ENCODE measurements at places on chromosomes 12 and 14.

DNA sequence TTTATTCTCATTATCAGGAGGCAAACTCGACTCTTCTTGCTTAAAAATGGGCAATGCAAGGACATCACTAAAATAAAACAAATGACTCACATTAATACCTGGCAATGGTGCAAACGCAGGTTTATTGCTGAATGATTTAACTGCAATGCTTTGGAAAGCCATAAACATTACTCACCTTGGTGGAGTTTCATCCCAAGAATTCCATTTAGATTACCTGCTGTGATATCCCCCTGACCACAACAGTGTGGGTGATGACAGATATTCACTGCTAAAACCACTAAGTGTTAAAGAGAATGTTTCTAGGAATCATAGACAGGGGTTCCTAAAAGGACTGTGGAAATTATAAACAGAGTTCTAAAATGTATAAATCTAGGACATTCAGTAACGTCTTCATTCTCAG is 35.3 kb upstream of the CSRNP2 start:
- DNase-seq = no peak

GRCh38 chr14:52701223-52701622 is 5.8 kb upstream of the PSMC6 start:
- DNase-seq = no peak

DNA sequence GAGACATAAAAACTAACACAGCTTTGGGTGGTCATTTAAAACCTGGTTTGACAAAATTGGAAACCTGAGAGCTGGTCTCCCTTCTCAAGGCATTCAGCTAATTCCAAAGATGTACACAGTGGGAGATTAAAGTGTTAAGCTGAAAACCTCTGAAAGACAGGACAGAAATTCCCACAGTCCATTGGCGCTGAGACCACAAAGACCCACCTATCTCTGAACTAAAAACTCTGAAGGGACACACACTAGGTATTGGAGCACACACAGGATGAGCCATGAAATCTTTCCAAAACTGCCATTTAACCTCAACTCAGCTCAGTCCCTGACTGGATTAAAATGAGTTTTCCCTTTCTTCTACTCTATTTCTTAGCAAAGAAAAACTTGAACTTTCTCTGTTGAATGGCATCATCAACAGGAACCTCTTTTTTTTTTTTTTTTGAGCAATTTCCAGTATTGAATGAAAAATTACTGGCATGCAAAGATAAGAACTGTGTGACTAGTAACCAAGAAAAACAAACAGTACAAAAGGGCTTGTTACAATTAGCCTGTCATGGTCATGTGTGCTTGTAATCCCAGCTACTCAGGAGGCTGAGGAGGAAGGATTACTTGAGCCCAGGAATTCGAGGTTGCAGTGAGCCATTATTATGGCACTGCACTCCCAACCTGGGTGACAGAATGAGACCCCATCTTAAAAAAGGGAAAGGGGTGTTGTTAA is 82.4 kb downstream of the IPO8 start:
- DNase-seq = no peak

DNA sequence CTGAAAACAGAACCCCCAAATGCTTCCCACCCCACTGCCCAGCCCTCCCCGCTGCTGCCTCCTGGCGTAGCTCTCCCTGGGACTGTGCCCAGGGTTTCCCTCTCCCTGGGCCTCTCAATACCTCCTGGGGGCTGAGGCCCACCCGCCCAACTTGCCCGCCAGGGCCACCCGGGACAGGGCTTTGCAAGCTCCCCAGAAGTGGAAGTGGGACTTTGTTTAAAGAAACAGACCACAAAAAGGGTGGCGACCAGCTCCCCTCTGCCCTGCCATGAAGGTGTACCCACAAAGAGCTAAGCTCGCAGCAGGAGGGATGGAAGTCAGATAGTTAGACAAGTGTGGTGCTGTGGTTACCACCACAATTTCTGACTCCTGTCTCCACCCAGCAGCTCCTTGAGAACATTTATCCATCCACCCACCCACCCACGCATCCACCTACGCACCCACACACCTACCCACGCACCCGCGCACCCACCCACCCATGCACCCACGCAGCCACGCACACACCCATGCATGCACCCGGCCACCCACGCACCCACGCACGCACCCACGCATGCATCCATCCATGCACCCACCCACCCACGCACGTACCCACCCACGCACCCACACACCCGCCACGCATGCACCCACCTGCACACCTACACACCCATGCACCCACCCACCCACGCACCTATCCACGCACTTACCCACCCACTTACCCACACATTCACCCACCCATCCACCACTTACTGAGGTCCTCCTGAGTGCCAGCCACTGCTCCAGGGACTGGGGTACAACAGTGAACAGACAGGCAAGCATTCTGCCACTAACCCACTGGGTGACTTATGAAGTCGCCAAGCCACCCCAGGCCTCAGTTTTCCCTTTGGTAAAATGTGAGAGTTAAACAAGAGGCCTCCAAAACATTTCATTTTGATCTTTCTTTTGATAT is 127.3 kb downstream of the SCARB1 start:
- DNase-seq = no peak

DNA sequence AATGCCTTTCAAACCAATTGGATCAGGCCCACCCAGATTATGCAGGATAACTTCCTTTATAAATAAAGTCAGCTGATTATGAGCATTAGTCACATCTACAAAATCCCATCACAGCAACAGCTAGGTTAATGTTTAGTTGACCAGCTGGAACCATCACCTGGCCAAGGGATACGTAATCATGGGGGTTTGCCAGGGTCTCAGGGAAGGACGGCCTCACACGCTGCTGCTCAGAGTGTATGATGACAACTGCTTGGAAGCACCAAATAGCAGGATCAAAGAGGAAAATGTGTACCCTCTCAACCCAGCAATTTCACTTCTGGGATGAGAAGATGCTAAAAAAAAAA is 162.6 kb downstream of the SLC15A4 start:
- DNase-seq = no peak

GRCh38 chr12:27434673-27435565 is 11.6 kb upstream of the SMCO2 start:
- no peak for DNase-seq

GRCh38 chr12:6871052-6871957 is 1.8 kb downstream of the SPSB2 start:
- no peak for DNase-seq

- DNase-seq = peak; percentile 34
Measured at GRCh38 chr14:77037938-77038568, 9.5 kb upstream of the IRF2BPL start.

GRCh38 chr14:53956427-53957201 is at the start of gene BMP4:
Gene BMP4 (minus strand): TSS chr14:53956825. CDS start chr14:53952222, 4,603 bp downstream.
- DNase-seq = peak; percentile 95

DNA sequence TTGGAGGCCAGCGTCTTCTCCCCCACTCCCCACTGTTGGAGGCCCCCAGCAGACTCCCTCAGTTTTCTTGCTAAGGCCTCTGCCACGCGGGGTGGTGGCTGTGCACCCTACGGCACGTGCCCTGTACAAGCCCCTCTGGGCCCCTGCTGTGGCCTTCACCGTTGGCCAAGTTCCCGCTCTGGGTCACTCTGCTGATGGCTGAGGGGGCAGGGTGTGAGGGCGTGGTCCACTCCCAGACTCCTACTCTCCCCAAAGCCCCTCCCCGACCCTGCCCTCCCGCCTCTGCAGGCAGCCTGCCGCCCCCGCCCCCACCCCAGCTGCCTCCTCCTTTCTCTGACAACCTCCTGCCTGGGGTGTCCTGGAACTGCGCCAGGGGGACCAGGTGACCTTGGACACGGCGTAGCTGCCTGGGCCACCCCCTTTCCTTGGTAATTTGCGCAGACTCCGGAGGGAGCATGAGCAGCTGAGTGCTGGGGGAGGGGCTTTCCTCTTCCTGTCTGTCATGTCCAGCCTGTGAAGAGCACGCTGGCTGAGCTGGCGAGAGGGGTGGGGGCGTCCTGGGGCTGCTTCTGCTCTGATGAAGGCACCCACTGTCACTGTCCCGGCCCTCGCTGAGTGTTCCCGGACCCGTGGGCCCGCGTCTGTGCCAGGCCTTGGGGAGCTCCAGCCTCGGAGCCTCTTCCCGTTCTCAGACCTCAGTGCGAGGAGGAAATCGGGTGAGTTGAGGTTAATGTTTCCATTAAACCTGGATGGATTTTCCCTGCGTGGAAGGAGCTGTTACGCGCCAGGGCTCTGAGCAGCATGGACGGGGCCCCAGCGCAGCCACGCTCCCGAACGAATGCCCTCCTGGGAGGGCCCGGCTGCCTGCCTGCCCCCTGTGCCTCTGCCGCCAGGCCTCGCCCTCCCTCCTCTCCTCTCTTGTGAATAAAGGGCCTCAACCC is 85.0 kb downstream of the KIF26A start:
- no peak for DNase-seq

- DNase-seq = no peak
Measured at GRCh38 chr14:102778338-102779083, 1.3 kb downstream of the TRAF3 start.

DNA sequence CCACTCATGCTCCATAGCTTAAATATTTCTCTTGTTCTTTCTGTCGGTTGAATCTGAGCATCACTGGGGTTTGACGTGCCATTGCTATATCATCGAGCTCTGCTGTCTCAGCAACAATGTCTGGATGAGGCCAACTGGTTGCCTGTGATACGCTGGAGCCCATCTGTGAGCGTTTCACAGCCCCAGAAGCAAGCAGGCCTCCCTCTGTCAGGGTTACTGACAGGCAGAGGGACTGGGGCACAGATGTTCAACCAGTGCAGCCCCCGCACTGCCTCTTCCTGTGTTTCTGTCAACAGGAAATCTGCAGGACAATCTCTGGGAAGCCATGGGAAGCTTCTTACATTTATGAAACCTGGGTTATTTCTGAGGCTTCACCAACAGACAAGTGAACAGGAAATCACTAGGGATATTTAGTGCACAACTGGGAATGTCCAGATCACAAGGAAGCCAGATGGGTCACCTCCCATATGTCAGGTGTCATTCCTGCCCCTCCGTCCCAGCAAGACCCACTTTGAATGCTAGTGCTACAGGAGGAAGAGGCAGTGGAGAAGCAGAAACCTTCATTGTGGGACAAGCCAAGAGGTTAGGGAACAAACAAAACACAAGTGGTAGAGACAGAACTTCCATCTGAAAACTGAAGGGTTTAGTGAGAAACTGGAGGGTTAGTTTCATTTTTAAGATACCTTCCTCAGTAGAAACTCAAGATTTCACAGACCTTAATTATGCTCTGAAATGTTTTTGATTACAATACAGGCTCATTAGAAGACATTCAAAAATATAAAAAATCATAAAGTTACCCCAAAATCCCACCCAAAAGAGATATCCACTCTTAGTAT is 24.1 kb downstream of the DMAC2L start:
- no peak for DNase-seq

GRCh38 chr12:123720141-123720814 is 8.1 kb downstream of the ATP6V0A2 start:
- no peak for DNase-seq

- DNase-seq = peak; percentile 57
Measured at GRCh38 chr14:58637391-58638230, at the start of gene DACT1. Gene DACT1 (plus strand): TSS chr14:58637962. CDS start chr14:58638203, 241 bp downstream.

- DNase-seq = no peak
Measured at GRCh38 chr14:89625244-89625713, 208.2 kb upstream of the FOXN3 start.

DNA sequence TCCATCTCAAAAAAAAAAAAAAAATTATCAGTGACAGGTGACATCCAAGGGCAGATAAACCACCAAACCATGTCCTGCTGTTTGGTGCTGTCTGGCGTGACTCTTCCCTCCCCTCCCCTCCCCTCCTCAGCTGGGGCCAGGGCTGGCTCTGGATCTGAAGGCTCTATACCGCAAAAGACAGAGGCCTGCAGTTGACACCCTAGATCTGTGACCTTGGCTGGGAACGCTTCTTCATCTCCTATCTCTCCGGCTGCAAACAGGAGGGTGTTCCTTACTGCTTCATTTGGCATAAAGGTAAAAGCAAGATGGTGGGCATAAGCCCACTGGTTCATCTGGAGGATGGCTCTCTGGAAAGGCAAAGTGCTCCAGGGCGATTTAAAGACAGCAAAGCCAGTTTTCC is 126.8 kb upstream of the PRMT8 start:
- DNase-seq = no peak

GRCh38 chr14:93717668-93718320 is 70.5 kb downstream of the PRIMA1 start:
- no peak for DNase-seq

GRCh38 chr12:21631367-21631766 is 26.3 kb downstream of the LDHB start:
- DNase-seq = no peak

GRCh38 chr14:92587700-92588085 is 74.1 kb downstream of the RIN3 start:
- DNase-seq = no peak

DNA sequence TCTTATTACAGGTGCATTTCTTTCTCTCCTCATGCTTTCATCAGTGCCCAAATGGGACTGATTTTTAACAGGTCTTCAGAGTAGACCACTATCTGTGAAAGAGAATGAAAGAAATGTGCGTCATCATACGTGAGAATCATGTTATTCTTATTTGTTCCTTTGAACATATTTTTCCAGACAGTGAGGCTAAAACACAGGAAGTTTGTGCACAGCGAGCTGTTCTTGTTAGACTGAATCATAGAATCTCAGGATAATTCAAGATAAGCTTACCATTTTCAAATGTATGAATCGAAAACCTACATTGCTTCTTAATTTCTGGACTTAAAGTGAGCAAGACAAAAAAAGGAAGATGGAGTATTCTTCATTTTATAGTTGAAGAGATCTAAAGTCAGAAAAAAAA is 383.1 kb downstream of the EGLN3 start:
- no peak for DNase-seq

- peak; percentile 38 for DNase-seq
Measured at GRCh38 chr12:28568118-28568517, 377.9 kb downstream of the CCDC91 start.

- DNase-seq = no peak
Measured at GRCh38 chr12:102542816-102543440, 62.6 kb upstream of the IGF1 start.

DNA sequence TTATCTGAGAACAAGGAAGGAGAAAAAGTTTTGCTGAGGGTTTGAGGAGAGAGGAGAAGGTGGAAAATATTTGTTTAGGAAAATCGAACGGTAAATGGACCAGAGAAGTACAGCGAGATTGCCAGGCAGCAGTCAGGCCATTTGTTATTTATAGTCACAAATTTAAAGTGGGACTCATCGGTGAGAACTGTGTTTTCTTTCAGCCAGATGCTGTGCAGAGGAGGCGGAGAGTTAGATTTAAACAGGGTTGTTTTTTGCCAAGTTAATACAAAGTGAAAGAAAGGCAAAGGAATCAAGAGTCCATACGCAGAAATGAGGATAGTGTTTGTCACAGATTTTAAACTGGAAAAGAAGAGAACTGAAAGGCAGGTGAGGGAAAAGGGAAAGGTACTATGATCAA is 200.6 kb upstream of the CNOT2 start:
- DNase-seq = no peak

- DNase-seq = no peak
Measured at GRCh38 chr14:61132894-61133293, 148.2 kb downstream of the TMEM30B start.
